ENCODE measurements at places on chromosomes 5 and 9. TPM values are rescaled to one million over a fixed set of nuclear protein-coding genes. Genes with fewer than 3 reads are reported as not detected.

Gene CDH10
- not detected for total RNA-seq

Gene PPP2CA
- total RNA-seq, result 97.2 TPM

Gene IL5
- not detected for total RNA-seq

Gene ZFP37
- total RNA-seq, result 1.4 TPM

Gene CRHBP
- total RNA-seq, result 0.69 TPM

Gene IL3
- not detected for total RNA-seq

Gene GPR150
- 0.20 TPM for total RNA-seq

Gene SLC25A46
- total RNA-seq, result 49.1 TPM

Gene OMD
- total RNA-seq, result 11.2 TPM

Gene RACK1
- 2,627 TPM for total RNA-seq

Gene IFNA2
- total RNA-seq, result not detected
